ENCODE measurements at places on chromosomes 1 and 21.

GRCh38 chr1:61132645-61133334, 50.4 kb downstream of the NFIA start:
- DNase-seq: no peak

GRCh38 chr1:174988539-174988938, 11.2 kb upstream of the CACYBP start:
- DNase-seq: no peak

DNA sequence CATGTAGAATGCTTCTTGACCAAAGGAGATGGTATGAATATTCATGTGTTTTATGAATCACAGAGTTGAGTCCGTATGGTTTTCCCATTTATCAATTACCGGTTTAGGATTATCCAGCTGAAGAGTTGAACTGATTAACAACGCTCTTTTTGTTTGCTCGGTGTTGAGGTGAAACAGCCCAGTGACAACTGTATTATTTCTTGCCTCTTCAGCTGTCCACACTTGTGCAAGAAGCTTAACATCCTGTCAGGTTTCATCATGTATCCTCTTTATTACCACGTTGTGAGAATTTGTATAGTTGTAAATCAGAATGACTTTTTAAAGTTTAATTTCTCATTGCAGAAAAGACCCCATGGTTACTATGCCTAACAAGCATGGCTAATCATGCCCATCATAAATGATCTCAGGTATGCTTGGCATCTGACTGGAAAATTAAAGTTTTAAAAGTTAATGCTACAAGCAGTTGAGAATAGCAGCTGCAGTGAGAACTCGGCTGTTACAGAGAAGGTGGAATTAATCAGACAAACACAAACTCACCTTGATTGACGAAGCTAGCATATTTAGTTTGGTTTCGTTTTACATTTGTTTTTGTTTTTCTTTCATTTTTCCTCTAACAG, 563.2 kb upstream of the ADGRL2 start:
- no peak for DNase-seq

GRCh38 chr1:97196825-97197516, 475.4 kb downstream of the PTBP2 start:
- DNase-seq: no peak

Measured in naive thymus-derived CD8-positive, alpha-beta T cell (primary cell).